Stimulated activated CD8-positive, alpha-beta memory T cell treated with anti-CD3 and anti-CD28 coated beads, Interleukin-2, amount 100 ng/mL, for 48 hours (primary cell): ENCODE measurements at places on chromosomes 3 and 15.

- no peak for DNase-seq
Measured at GRCh38 chr3:53941184-53941583, 49.5 kb upstream of the SELENOK start.

DNA sequence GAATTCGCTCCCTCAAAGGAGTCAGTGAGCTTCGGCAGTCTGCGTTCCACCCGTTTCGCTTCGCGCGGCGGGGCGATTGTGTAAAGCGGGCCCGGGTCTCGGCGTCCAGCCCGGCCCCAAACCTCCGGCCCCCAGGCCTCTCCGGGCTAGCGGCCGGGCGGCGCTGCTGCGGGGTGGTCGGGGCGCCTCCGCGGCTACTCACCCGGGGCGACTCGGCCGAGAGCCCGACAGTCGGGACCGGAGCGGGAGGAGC, 412 bp downstream of the CHDH start:
- DNase-seq: no peak

DNA sequence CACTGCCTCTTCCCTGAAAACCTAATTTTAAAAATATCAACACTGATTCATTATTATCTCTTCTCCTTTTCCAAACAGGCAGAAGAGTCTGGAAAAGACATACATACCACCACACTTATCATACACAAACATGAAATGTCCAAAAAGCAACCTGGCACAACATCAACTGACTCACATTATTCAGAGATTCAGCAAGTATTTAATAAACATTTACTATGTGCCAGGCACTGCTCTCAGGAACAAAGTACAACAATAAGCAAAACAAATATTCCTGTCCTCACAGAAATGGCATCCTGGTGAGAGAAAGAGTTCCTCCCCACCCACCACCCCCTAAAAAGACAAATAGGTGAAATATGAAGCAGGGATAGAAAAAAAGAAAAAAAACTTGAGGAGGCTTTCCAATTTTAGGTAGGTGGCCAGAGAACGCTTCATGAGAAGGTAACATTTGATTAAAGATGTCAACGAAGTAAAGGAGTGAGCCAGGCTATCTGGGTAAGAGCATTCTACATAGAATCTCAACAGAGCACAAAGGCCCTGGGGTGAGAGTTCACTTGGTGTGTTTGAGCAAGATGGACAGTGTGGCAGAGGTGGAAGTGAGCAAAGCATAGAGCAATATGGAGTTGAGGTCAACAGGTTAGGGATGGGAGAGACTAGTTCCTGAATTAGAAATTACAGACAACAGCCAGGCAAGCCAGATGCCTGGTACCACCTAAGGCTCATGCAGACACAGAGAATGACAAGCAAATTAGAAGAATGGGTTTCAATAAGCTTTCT, 141.7 kb downstream of the OSBPL10 start:
- no peak for DNase-seq

DNA sequence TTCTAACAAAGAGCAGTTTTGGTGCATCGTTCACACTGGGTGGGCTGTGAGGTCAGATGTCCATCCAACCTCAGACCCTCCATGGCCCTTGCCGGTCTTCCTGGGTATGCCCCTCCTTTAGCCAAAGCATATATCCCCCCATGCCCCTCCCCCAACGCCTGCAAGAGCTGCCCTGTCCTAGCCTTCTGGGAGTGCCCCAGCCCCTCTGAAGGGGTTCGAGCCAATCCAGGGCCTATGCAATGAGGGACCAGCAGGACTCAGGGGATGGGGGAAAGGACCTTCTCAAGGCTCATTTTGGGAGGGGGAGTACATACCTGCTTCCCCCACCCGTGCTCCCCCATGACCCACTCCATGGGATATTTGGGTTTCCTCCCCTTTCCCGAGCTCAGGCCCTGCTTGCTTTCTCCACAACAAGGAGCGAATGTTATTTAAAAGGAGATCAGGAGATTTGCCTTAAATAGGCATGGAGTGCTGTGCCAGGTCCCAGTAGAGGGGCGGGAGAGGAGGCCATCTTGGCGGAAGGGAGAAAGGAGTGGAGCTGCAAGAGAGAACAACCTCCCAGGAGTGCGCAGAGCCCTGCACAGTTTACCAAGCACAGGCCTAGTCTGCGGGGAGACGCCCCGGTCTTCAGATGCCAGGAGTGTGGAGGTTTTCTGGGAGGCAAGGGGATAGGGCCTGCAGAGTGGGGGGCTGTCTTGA, 18.2 kb downstream of the PIF1 start:
- DNase-seq: no peak

DNA sequence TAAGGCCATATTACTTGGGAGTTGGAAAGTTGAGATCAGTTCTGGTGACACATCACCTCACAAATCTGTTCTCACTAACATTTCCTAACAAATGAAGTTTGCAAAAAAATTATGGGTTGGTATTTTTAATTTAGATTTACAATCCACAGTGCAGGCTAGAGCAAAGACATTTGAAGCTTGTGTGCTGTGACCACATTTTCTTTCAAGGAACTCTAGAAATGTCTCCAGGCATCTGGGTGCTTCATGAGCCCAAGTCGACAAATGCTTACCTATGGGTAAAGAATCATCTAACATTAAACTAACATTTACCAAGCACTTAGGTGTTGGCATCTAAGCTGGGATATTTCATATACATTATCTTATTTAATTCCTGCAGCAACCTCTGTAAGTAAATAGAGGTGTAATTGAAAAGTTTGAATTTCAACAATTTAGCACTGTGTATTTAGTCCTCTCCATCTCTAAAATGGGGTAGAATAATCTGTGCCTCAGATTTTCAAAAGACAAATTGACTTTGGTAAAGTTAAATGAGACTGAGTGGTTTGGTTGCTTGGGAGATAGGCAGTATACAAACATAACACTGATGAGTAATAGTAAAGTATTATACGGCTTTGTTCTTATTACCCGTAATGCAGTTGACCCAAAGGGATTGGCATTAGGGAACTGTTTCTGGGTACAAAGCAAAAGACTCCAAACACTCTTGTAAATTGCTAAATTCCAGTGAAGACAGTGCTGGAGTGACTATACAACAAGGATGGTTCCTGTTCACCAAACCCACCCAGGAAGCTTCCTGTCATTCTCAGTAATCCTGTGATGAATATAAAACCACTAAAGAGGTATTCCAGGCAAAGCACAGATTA, 162.5 kb downstream of the TPRG1 start:
- no peak for DNase-seq

GRCh38 chr3:49182682-49183081, 11.3 kb downstream of the KLHDC8B start:
- no peak for DNase-seq
